ENCODE measurements at places on chromosomes 13 and 19. TPM values are rescaled to one million over a fixed set of nuclear protein-coding genes. Genes with fewer than 3 reads are reported as not detected.

DNA sequence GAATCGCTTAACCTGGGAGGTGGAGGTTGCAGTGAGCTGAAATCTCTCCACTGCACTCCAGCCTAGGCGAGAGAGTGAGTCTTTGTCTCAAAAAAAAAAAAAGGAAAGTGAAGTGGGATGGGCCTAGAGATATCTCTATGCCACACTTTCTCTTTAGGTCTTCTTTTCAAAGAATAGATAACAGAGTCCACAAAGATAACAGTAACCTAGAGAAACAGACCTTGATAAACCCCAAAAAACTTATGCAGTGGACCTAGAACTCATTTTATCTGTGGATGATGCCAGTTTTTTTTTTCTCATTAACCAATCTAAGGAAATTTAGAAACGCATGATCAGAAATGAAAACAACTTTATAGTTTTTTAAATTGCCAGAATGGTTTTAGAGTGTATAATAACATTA is 227.4 kb downstream of the LHFPL6 start:
- no peak for DNase-seq
- H3K36me3 ChIP-seq: no peaks in the 10 kb centered on the region
- no peaks in the 10 kb centered on the region for H3K4me1 ChIP-seq
- no peaks in the 10 kb centered on the region for H3K27me3 ChIP-seq
- no peak overlapping the region for H3K4me3 ChIP-seq

GRCh38 chr13:28640861-28641599 is 17.9 kb upstream of the POMP start:
- peaks cover 5% of the 10 kb centered on the region for H3K4me1 ChIP-seq
- H3K27me3 ChIP-seq: no peaks in the 10 kb centered on the region
- DNase-seq: no peak
- H3K27ac ChIP-seq: no peak overlapping the region

- peaks cover 5% of the 10 kb centered on the region for H3K4me1 ChIP-seq
- no peak for DNase-seq
- no peaks in the 10 kb centered on the region for H3K27me3 ChIP-seq
- H3K36me3 ChIP-seq: no peaks in the 10 kb centered on the region
These were observed 196.9 kb upstream of the UBL3 start for GRCh38 chr13:30047154-30047874.

DNA sequence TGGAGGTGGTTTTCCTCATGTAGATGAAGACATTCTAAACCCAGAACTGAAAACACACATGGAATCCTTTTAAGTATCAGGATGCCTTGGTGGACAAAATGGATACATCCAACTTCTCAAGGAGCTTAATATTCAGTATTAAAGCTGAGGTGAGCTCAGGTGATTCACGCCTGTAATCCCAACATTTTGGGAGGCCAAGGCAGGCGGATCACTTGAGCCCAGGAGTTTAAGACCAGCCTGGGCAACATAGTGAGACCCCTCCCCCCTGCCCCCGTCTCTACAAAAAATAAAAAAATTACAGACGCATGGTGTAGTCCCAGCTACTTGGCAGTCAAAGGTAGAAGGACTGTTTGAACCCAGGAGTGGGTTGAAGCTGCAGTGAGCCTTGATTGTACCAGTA is 28.8 kb downstream of the DPRX start:
- no peaks in the 10 kb centered on the region for H3K36me3 ChIP-seq
- no peaks in the 10 kb centered on the region for H3K4me1 ChIP-seq
- DNase-seq: no peak
- H3K4me3 ChIP-seq: no peak overlapping the region

DNA sequence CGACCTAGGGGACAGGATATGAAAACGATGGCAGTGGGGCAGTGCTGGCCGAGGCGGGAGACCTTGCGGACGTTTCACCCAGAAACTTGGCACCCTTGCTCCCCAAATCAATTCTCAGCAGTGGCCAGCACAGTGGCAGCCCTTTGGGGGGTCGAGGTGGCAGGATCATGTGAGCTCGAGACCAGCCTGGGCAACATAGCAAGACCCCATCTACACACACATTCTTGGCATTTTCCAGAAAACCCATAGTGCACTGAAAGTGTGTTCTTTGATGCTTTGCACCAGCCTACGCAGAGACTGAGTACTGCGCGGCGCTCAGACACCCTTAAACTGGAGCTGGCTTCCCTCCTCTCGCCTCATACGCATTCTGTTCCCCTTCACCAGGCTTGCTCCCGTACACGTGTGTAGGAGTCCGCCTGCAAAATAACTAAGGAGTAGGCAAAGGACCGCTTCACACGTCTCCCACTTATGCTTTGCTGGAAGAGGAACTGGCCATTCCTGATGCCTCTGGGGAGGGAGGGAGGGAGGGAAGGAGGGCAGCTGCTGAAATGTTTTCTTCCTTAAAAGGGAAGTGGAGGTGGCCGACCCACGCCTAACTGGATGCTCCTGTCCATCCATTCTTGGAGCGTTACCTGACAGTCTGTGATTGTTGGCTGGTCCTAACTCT is 23.5 kb upstream of the MIER2 start:
- H3K27ac ChIP-seq: no peak overlapping the region
- DNase-seq: no peak
- 0 out of 2 replicates have a peak, but pooled peaks cover 8% of the 10 kb centered on the region for H3K27me3 ChIP-seq
- no peaks in the 10 kb centered on the region for H3K4me1 ChIP-seq

GRCh38 chr13:30787738-30788525 is 52.6 kb downstream of the ALOX5AP start:
- no peak overlapping the region for H3K4me3 ChIP-seq
- no peak overlapping the region for H3K27ac ChIP-seq
- no peaks in the 10 kb centered on the region for H3K27me3 ChIP-seq

- no peaks in the 10 kb centered on the region for H3K36me3 ChIP-seq
- no peak overlapping the region for H3K27ac ChIP-seq
- H3K27me3 ChIP-seq: no peaks in the 10 kb centered on the region
- no peak overlapping the region for H3K4me3 ChIP-seq
These were observed 2.8 kb upstream of the SLC25A15 start for GRCh38 chr13:40786568-40786996.

GRCh38 chr19:54431255-54431838 is 16.1 kb downstream of the TTYH1 start:
- no peaks in the 10 kb centered on the region for H3K27me3 ChIP-seq
- DNase-seq: peak; percentile 96
- peak overlapping the region; percentile 89 for H3K27ac ChIP-seq
- no peaks in the 10 kb centered on the region for H3K36me3 ChIP-seq
- H3K4me1 ChIP-seq: peaks cover 29% of the 10 kb centered on the region

GRCh38 chr19:8320564-8321066 is 560 bp downstream of the NDUFA7 start:
- no peaks in the 10 kb centered on the region for H3K27me3 ChIP-seq
- H3K4me1 ChIP-seq: peaks cover 19% of the 10 kb centered on the region
- peak overlapping the region; percentile 99 for H3K4me3 ChIP-seq
- no peak for DNase-seq

GRCh38 chr19:4580021-4580901 is 20.8 kb upstream of the SEMA6B start:
- no peaks in the 10 kb centered on the region for H3K36me3 ChIP-seq
- H3K27ac ChIP-seq: no peak overlapping the region

DNA sequence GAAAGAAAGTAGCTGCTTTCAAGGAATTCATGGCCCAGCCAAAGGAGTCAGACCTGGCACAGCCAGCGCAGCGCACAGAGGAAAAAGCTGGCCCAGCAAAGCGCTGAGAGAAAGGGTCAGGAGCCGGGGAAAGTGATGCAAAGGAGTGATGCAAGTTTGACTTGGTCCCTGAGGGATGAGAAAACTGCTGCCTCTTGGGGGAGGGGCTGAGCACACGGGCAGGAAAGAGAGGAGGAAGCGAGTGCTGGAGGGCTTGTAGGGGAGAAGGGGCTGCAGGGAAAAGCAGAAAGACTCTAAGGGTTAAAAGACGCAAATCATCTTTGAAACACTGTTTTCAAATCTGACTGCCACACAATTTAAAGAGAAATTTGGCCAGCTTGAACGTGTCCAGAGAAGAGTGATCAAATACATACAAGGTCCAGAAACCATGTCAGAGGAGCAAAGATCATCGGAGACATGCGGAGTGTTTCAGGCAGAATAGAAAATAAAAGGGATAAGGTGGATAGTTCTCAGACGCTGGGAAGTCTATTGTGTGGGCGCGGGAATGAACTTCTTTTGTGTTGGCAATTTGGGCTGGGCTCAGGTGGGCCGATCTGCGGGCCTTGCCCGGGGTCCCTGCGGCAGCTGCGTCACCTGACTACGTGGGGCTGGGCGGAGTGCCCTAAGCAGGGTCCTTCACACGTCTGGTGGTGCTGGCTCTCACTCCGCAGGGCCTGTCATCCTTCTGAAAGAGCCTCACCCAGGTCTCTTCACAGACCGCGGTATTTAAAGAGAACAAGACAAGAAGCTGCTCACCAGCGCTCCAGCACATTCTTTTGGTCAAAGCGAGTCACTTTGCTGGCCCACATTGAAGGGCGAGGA is 18.1 kb downstream of the N4BP2L1 start:
- no peaks in the 10 kb centered on the region for H3K36me3 ChIP-seq
- H3K27me3 ChIP-seq: no peaks in the 10 kb centered on the region
- no peak overlapping the region for H3K4me3 ChIP-seq

- no peak overlapping the region for H3K4me3 ChIP-seq
- no peaks in the 10 kb centered on the region for H3K36me3 ChIP-seq
- no peak overlapping the region for H3K27ac ChIP-seq
- DNase-seq: no peak
- peaks cover 12% of the 10 kb centered on the region for H3K4me1 ChIP-seq
These were observed 621.0 kb downstream of the EFNB2 start for GRCh38 chr13:105914291-105915036.

DNA sequence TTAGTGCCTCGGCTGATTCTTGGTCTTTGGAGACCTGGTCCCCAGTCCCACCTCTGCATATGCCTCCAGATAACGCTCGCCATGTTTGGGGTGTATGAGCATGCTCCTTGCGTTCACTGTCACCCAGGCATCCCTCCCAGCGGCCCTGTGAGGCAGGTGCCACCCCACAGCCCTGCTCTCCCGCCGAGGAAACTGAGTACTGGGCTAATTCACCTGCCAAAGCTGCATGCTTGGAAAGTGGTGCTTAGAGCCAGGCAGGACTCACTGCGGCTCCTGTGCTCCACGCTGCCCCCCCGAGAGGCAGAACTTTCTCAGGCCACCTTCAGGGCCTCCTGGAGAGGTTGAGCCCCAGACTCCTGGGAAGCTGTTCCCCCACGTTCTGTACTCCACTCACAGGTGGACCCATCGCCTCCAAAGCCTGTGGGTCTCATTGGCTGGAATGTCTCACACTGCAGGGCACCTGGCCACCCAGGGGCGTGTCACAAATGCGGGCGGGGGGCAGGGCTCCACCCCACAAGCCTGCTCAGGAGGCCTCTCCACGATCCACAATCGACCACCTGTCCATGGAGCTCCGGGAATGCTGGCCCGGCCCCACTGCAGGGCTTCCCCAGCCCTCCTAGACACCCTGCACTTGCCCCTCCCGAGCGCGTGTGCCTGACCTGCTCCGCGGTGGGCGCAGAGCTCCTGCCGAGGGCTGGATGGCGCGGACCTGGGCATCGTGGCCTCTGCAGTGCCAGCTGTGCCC is 64.6 kb downstream of the ATP11A start:
- H3K27ac ChIP-seq: no peak overlapping the region
- no peak overlapping the region for H3K4me3 ChIP-seq
- H3K4me1 ChIP-seq: no peaks in the 10 kb centered on the region
- no peaks in the 10 kb centered on the region for H3K36me3 ChIP-seq
- no peak for DNase-seq
- no peaks in the 10 kb centered on the region for H3K27me3 ChIP-seq

DNA sequence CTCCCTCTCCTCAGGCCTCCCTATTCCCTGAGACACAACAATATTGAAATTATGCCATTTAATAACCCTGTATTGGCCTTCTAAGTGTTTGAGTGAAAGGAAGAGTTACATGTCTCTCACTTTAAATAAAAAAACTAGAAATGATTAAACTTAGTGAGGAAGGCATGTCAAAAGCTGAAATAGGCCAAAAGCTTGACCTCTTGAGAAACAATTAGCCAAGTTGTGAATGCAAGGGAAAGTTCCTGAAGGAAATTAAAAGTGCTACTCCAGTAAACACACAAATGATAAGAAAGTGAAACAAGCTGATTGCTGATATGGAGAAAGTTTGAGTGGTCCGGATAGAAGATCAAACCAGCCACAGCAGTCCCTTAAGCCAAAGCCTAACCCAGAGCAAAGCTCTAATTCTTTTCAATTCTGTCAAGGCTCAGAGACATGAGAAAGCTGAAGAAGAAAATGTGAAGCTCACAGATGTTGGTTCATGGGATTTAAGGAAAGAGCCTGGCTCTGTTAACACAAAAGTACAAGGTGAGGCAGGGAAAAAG is 127.6 kb downstream of the TNFRSF19 start:
- no peaks in the 10 kb centered on the region for H3K27me3 ChIP-seq
- no peak overlapping the region for H3K27ac ChIP-seq
- H3K4me3 ChIP-seq: no peak overlapping the region
- no peaks in the 10 kb centered on the region for H3K36me3 ChIP-seq
- no peak for DNase-seq
- H3K4me1 ChIP-seq: no peaks in the 10 kb centered on the region

- H3K4me3 ChIP-seq: no peak overlapping the region
- no peaks in the 10 kb centered on the region for H3K4me1 ChIP-seq
- peaks cover 47% of the 10 kb centered on the region for H3K27me3 ChIP-seq
- DNase-seq: no peak
These were observed 8.4 kb upstream of the SIGLEC12 start for GRCh38 chr19:51509823-51510660.

- DNase-seq: no peak
- H3K4me1 ChIP-seq: no peaks in the 10 kb centered on the region
- peaks cover 16% of the 10 kb centered on the region for H3K36me3 ChIP-seq
- no peak overlapping the region for H3K27ac ChIP-seq
- H3K4me3 ChIP-seq: no peak overlapping the region
These were observed 22.9 kb downstream of the ITM2B start for GRCh38 chr13:48255954-48256353.

- DNase-seq: no peak
- H3K4me1 ChIP-seq: no peaks in the 10 kb centered on the region
- no peaks in the 10 kb centered on the region for H3K36me3 ChIP-seq
- no peak overlapping the region for H3K27ac ChIP-seq
- H3K27me3 ChIP-seq: no peaks in the 10 kb centered on the region
These were observed 136.8 kb upstream of the RNF113B start for GRCh38 chr13:98313922-98314292.

FAM216B gene
- total RNA-seq: not detected

ADAMTS10 gene
- total RNA-seq: not detected

ACTMAP gene
- 0.86 TPM for total RNA-seq

KLF1 gene
- not detected for total RNA-seq

ZNF443 gene
- total RNA-seq: 3.7 TPM

FCHO1 gene
- 29.5 TPM for total RNA-seq

AP1M2 gene
- 43.9 TPM for total RNA-seq

CABP5 gene
- not detected for total RNA-seq

CYP4F2 gene
- total RNA-seq: not detected

CCNA1 gene
- 18.3 TPM for total RNA-seq

LYPD5 gene
- 0.35 TPM for total RNA-seq

TMEM86B gene
- total RNA-seq: 11.8 TPM
